ENCODE measurements at places on chromosomes 2 and 18.

DNA sequence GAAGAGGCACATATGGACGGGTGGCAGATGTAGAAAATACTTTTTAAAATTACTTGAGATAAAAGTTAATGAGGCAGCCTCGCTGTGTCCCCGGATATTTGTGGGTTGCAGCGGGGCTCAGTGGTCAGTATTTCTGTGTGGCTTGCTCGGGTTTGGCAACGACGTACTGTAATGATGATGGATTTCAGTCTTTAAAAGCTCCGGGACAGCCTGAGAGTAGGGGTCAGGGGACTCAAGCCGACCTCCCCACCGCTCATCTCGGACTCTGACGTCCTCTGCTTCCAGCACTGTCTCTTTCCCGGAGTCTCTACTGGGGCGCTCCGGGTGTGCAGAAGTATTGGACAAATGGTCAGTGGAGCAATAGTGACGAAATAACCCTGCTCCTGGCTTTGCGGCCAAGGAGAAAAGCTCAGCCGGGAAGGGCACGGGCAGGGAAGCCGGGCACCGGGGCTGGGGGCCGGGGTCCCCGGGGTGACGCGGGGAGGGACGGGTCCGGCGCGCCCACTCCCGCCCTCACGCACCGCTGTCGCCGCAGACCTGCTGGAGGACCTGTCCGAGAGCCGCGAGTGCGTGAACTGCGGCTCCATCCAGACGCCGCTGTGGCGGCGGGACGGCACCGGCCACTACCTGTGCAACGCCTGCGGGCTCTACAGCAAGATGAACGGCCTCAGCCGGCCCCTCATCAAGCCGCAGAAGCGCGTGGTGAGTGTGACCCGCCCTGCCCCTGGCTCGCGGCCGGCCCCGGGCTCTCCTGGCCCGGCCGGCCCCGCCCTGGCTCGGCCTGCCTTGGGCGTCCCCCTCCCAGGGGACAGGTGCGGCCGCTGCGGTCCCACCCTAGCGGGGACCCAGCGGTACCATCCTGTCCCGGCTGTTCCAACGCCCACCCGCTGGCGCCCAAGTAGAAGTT is 7.3 kb downstream of the GATA6 start:
- DNase-seq = no peak

DNA sequence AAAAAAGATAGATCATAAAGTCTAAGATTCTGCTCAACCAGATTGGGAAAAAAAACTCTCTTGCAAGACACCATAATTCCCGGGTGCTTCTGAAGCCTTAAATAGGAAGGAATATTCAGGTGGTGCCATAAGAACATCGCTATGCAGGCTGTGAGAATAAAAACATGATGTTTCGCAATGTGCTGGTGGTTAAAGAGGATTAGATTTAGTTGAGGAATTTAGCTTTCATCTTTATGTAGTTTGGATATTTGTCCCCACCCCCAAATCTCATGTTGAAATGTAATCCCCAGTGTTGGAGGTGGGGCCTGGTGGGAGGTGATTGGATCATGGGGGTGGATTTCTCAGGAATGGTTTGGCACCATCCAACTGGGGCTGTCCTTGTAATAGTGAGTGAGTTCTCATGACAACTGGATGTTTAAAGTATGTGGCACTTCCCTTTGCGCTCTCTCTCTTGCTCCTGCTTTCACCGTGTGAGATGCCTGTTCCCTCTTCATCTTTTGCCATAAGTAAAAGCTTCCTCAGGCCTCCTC is 132.2 kb downstream of the AKAIN1 start:
- no peak for DNase-seq

DNA sequence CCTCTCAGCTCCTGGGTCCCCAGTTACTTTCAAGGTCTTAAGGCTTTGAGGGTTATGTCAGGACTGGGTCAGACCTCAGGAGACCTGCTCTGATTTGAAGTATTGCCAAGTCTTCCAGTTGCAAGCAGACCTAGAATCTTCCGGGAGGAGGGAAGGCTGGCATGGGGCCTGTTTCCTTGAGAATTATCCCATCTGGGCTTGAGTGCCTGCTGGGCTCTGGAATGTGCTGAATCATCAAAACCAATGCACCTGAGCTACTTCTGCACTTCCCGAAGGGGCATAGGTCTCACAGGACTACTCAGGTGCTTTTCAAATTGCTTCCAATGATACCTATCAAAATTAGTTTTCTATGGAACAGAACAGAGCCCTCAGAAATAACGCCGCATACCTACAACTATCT is 327.3 kb downstream of the XIRP2 start:
- DNase-seq = no peak

GRCh38 chr2:185644828-185645227 is 93.8 kb upstream of the FSIP2 start:
- no peak for DNase-seq

DNA sequence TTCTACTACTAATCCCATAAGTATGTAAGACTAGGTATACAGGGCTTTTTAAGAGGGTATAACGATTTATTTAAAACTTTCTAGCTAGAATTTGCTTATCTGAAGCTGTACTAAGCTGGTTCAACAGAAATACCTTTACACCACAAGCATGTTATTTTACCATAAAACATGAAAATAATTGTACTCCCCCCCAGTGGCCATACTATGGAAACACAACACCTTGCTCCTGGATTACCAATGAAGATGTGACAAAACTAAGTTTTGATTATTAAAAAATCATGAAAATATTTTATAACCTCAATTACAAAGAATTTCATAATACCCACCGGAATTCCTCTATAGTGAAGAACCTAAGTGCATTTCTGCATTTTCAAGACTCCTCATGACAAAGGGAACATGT is 27.3 kb downstream of the LPIN2 start:
- no peak for DNase-seq

DNA sequence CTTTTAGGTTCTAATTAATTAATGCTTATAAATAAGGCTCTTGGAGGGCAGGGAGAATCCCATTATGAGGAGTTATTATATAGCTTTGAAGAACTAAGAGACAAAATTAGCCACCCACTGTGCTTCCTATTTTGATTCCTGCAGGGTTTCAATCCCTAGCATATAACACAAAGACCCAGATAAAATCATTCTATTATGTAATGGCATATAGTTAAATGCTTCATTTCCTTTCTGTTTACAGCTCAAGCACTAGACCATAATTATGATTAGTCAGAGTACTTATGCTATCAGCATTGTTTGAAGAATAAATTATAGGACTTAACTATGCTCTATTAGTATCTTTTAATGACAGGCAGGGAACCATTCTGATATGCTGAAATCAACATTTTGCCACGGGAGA is 9.1 kb downstream of the GPR155 start:
- no peak for DNase-seq

GRCh38 chr2:21123473-21124393 is at the start of gene TDRD15:
Gene TDRD15 (plus strand): TSS chr2:21123968. CDS start chr2:21137468, 13,500 bp downstream.
- no peak for DNase-seq

GRCh38 chr2:224986477-224986876 is 55.8 kb downstream of the DOCK10 start:
- no peak for DNase-seq

GRCh38 chr2:233979748-233980147 is 62.6 kb downstream of the TRPM8 start:
- no peak for DNase-seq

- DNase-seq = no peak
Observed at GRCh38 chr2:54672590-54673456, 50.6 kb upstream of the EML6 start.

DNA sequence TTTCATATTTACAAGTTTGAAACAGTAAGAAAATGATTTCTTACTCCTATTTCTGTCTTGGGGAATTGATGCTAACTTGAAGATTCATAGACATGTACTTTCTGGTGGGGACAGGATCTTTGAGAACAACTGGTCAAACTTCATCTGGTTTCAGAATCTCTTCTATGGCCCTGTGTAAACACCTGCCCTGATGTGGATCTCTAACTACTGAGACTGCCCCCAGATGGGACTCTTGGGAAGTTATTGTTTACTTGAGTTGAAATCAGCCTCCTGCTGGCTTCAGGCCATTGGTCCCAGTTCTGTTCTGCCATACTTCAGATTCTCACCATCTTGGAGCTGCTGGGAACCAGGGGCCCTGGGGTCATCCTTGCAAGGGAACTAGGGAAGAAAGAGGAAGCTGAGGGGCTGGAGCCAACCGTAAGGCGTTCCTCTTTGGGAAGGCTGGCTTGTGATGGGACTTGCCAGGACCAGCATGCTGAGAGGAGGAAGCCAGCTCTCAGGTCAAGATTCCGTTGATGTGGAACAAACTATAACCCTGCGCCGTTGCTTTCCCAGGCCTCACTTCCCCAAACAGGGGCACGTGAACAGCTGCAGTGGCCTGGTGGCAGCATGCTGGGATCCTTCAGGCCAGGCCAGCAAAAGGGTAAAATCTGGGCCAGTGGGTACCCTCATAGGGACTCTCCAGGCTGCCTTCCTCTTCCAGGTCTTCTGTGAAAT is 135.5 kb upstream of the CXCR4 start:
- DNase-seq = no peak

DNA sequence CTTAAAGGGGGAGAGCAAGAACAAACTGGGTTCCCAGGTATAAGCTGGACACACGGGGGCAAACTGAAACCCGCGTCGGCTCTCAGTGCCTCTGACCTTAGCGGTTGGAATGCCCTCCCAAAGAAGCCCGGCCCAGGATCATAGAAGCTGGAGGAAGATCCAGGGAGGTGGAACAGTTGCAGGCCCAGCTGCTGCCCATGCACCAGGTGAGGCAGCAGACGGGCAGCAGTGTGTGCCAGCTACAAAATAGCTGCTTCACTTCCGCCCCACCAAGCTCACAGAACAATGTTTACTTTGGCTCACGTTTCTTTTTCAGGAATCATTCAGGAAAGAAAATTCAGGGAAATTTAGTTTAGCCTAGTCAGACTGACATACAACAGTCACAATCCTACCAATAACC is 3.9 kb upstream of the ERMN start:
- no peak for DNase-seq

DNA sequence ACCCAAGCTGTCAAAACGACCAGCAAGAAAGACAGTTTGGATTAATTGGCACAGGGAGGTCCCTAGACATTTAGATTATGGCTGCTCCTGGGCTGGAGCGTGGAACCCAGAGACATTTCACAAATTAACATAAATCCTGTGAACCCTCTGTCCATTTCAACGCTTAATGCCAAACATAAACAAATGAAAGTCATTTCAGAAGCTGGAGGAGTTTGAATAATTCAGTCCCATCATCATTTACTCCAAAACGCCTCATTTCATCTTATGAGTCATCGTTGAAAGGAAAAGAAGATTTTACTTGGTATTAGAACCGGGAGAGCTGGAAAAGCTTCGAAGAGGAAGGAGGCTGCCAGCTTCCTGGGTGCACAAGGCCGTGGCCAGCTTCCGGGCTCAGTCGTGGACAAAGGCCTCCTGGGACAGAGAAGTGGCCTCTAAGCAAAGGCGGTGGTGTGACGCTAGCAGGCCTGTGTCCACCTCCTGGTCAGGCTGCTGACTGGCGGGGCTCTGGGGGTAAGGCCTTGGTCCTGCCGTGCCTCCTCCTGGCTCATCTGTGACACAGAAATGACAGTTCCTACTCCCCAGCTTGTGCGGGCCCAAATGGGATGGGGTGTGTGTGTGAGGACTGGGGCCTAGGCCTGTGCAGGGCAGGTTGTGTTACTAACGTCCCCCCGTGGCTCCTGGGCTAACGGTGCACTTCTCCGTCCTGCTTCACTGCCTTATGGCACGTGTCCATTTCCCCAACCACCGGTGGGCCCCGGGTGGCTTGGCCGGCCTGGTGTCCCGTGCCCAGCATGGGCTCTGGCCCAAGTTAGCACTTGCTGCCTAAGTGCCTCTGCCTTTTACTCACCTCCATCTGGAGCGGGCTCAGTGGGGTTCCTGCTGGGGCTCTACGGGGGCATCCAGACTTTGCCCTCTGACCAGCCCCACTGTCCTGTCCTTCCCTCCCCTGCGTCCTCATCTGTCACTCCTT is 71.6 kb downstream of the RRM2 start:
- DNase-seq = no peak

GRCh38 chr2:164903951-164904350 is 51.4 kb downstream of the SLC38A11 start:
- DNase-seq = no peak

- no peak for DNase-seq
Observed at GRCh38 chr2:196915507-196916189, 10.9 kb downstream of the PGAP1 start.

- no peak for DNase-seq
Observed at GRCh38 chr2:38467768-38468455, 90.8 kb upstream of the ATL2 start.
